Stimulated activated CD4-positive, alpha-beta T cell treated with anti-CD3 and anti-CD28 coated beads, TNF-alpha, amount 100 ng/mL, for 1 hour (primary cell): ENCODE measurements at places on chromosomes 11 and 22.

DNA sequence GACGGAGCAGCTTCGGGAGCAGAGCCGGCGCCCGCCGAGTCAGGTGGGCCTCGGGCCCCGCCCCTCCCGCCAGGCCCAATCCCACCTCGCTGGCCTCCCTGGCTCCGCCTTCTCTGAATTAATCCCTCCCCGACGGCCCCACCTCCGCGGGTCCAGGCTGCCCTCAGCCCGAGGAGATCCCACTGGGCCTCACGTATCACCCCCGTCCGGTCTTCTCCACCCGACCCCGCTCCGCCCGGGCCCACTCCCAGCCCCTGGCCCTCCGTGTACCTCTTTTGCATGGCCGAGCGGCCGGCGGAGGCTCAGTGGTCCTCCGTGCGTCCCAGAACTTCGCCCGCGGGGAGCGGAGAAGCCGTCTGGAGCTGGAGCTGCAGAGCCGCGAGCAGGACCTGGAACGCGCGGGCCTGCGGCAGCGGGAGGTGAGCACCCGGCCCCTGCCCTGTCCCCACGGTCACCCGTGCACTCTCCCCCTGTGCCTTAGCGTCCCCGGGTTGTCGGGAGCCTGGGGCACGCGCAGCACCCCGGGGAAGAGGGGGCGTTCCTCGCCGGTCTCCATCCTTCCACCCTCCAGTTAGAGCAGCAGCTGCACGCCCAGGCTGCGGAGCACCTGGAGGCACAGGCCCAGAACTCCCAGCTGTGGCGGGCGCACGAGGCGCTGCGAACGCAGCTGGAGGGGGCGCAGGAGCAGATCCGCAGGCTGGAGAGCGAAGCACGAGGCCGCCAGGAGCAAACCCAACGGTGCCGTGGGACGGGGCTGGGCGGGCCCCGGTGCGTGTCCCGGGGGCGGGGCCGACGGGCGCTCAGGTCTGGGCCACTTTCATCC is 2.2 kb upstream of the CD151 start:
- no peak for DNase-seq

DNA sequence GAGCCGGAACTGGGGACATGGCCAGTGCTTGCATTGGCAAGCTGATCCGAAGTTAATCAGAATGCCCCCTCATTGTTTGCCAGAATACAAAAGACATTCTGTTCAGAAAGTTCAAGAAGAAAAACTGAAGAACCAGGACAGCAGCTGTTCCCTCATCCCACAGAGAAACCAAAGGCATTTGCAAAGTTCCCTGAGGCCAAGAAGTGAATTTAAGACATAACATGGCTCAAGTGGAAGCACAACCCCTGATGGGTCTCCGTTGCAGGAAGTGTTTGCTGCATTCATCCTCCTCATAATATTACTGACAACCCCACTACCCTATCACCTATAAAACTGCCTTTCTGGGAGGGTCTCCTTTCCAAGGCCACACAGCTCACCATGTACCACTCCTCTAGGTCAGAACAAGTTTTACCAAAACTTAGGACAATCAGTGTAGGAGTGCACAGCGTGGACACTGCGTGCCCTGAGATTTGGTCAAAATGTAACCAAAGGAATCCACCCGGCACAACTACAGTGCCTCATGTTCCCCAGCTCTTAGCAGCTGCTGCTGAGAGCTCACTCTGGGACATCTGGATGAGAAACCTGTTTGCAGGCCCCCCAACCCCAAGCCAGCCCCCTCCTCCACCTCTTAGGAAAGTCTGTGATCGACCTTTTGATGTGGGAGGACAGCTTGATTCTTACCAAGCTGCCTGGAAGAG is 101.6 kb upstream of the AKIP1 start:
- DNase-seq, result no peak

GRCh38 chr22:49025791-49026493 is 801.7 kb downstream of the BRD1 start:
- DNase-seq, result no peak

GRCh38 chr11:110075105-110075846 is 17.9 kb upstream of the ZC3H12C start:
- DNase-seq, result no peak

DNA sequence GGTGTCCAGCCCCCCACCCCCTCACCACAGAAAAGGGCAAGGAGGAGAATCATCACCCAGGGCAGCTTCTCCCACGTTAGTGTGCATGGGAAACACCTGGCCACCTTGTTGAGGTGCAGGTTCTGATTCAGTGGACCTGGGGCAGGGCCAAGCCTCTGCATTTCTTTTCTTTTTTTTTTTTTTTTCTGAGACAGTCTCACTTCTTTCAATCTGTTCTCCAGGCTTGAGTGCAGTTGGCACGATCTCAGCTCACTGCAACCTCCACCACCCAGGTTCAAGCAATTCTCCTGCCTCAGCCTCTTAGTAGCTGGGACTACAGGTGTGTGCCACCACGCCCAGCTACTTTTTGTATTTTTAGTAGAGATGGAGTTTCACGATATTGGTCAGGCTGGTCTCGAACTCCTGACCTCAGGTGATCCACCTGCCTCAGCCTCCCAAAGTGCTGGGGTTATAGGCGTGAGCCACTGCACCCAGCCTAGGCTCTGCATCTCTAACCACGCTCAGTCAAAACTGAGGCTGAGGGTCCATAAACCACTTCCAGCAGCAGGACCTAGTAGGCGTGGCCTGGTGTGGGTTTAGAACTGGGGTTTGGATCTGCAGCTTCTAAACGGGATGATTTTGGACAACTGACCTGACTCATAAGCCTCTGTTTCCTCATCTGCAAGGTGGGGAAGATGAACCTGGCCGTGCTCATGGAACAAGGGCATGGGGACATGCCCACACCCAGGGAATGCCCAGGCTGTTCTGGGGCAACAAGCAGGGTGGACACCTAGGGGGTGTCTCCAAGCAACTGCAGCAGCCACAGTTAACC is 734 bp downstream of the ZP1 start:
- DNase-seq, result no peak

- no peak for DNase-seq
Measured at GRCh38 chr22:30309951-30310741, 16.6 kb downstream of the TBC1D10A start.

GRCh38 chr11:33160587-33160986 is 693 bp downstream of the CSTF3 start:
- no peak for DNase-seq

GRCh38 chr11:70478166-70478890 is 80.0 kb downstream of the CTTN start:
- no peak for DNase-seq

DNA sequence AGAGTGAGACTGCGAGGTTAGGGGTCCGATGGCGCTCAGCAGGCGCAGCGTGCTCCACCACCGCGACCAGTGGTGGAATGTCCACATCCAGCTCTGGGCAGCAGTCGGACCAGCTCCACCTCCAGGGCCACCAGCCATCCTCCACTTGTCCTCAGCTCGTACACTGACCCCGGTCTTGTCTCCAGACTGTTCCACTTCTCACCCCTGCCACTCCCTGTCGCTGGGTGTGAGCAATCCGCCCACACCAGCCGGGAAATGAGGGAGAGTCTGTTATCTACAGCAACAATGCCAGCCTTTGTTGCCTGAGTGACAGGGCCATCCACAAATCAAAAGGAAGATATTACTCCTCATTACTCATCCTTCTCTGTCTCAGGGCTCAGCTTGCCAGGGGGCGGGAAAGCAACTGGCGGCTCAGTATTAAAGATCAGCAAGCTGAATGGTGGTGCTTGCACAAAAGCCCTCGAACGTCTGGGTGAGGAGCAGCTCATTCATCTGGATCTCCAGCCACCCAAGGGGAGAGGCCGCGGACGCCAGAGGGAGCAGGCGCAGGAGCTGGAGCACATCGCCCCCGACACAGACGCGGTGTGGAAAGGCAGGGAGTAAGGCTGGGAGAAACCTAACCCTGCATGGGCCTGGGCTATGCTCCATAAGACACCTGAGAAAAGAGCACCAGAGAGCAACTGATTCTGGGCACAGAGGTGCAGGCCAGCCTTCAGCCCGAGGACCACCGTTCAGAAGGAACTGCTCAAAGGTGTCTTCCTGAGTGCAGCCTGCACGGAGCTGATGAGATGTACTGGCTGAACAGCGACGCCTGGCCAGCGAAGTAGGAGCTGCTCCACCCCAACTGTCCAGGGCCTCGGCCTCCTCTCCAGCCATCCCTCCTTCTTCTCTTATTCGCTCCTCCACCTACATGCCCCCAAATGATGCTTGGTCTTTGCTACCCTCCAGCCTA is 21.9 kb downstream of the IGSF9B start:
- DNase-seq, result no peak

- DNase-seq, result no peak
Measured at GRCh38 chr11:420911-421321, 6.1 kb upstream of the SIGIRR start.

GRCh38 chr22:46090631-46091201 is 59.6 kb upstream of the PPARA start:
- DNase-seq, result no peak

GRCh38 chr11:65773784-65774411 is 6.9 kb downstream of the AP5B1 start:
- DNase-seq, result no peak

DNA sequence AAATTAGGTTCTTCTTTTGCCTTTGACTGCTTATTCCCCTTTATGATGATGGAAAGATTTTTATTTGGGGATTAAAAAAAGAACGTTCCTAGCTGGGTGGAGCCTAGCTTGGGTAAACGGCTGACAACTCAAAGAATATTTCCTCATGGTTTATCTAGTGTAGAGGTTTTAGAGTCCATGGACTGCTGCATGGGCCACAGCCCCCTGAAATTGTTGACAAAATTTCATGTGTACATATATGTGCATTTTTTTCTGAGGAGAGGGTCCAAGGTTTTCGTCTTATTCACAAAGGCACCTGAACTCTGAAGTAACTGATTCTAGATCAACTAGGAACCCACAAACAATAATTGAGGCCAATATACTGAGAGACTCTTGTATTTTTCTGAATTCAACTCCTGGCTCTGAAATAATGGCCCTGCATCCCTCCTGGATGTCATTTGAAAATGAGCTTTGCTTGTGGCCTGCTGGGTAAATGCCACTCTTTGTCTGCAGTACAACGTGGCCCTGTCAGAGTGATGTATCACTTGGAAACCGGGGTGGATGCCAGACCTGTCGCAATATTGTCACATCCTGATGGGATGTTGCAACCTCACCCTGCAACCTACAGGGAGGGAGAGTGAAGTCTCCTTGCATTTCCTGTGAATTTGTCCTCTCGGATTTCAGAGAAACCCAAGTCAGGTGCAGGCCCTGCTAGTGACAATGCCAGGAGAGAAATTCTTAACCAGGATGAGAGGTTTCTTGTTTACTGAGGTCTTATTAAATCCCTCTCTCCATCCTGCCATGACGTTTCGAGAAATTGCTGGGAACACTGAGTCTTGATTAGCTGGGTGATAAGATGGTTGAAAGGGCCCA is 33.8 kb downstream of the EHF start:
- DNase-seq, result no peak

DNA sequence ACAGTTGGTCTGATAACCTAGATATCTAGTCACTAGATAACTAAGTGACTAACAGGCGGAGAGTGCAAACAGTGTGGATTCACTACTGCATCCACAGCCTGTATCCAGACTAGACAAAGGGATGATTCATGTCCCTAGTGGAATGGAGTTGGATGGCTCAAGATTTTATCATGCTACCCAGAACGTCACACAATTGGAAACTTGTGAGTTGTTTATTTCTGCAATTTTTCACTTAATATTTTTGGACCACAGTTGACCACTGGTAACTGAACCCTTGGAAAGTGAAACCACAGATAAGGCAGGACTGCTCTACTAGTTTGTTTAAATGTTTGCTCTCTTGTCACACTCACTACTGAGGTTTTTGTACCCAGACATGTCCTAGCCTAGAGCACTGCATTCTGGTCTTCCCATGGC is 76.0 kb downstream of the UBASH3B start:
- no peak for DNase-seq

DNA sequence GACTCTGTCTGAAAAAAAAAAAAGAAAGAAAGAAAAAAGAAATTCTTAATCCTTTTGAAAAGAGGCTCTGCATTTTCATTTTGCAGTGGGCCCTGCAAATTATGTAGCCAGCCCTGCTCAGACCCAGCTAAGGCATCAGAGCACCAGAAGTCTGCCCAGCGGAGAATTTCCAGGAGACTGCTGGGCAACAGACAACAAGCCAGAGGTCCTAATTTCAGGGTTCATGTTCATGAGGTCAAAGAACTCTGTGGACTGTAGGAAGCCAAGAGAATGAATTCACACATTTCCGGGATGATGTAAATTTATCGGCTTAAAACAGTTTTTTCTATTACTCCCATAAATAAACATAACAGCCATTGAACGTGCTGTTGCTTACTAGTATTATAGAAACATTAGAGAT is 14.8 kb upstream of the RTCB start:
- DNase-seq, result no peak

DNA sequence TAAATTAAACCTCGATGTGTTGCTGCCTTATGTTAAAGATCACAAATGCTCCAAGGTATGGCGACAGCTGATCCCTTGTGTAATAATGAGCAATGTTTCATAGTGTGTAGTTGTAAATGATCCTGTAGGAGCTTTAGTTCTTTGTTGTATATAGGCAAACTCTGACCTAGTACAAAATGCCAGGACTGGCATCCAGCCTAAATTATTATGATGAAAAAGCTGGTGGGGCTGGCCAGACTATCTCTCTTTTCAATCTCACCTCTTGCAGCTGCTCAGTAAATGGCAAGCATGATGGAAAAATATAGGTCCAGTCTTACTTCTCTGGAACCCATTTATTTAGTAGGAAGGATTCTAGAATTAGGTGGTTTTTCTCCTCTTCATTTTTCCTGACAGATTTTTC is 345.1 kb upstream of the C11orf87 start:
- no peak for DNase-seq

GRCh38 chr11:66056501-66056900 is 4.3 kb downstream of the SF3B2 start:
- DNase-seq, result no peak

DNA sequence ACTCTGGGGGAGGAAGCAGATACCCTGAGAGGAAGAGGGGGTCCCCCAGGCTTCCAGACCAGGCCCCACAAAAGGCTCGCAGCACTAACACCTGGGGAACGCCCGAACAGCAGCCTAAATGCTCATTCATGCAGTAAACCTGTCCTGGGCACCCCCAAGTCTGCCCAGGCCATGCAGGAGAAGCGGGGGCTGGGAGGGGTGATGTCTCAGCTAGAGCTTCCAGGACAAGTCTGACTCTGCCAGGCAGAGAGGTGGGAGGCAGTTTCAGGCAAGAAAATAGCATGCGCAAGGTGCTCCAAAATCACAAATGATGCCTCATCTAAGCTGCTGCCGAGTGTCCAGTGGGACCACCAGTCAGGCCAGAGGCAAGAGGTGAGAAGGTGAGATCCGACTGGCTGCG is 14.6 kb downstream of the CABP7 start:
- DNase-seq, result no peak

DNA sequence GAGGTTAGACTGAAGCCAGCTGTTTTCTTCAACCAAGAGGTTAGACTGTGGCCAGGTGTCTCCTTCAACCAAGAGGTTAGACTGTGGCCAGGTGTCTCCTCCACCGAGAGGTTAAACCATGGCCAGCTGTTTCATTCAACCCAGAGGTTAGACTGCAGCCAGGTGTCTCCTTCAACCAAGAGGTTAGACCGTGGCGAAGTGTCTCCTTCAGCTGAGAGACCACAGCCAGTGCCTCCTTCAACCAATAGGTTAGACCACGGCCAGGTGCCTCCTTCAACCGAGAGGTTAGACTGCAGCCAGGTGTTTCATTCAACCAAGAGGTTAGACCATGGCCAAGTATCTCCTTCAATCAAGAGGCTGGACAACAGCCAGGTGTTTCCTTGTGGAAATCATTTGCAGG is 498.1 kb downstream of the TBC1D22A start:
- DNase-seq, result no peak
